ENCODE measurements at places on chromosomes 13 and 19.

DNA sequence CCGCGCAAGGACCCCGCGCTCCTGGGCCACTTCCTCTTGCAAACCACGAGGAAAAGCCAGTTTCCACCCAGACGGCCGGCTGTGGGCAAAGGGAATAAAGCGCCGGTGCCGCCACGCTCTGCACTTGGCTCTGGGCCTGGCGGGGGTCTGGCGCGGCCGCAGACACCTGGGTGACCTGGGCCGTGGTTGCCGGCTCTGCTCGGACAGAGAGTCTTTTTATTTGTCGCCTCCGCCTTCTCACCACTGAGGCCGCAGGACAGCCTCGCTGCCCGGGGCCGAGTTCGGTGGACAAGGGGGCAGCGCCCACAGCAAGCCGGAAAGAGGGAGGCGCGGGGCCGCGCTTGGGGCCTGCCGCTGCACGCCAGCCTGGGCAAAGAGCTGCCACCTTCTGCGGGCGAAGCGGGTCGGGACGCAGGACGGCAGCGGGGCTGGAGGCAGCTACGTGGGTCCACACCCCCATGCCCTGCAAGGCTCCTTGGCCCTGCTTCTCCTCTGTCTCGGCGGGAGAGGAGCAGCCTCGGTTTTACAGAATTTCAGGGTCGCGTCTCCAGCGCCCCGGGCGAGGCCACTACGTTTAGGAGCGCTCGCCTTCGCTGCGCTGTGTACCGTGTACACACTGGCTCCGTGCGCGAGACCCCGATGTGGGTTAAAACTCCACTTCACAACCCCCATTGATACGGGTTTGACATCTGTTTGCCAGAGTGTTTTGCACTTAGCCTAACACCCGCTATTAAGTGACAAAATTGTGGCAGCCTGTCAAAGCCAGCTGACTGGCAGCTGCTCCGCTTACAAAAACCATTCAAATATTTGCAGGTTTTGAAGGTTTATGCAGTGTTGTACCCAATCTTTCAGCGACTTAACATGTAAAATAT lies 13.0 kb upstream of the SOX1 start:
- DNase-seq: no peak

DNA sequence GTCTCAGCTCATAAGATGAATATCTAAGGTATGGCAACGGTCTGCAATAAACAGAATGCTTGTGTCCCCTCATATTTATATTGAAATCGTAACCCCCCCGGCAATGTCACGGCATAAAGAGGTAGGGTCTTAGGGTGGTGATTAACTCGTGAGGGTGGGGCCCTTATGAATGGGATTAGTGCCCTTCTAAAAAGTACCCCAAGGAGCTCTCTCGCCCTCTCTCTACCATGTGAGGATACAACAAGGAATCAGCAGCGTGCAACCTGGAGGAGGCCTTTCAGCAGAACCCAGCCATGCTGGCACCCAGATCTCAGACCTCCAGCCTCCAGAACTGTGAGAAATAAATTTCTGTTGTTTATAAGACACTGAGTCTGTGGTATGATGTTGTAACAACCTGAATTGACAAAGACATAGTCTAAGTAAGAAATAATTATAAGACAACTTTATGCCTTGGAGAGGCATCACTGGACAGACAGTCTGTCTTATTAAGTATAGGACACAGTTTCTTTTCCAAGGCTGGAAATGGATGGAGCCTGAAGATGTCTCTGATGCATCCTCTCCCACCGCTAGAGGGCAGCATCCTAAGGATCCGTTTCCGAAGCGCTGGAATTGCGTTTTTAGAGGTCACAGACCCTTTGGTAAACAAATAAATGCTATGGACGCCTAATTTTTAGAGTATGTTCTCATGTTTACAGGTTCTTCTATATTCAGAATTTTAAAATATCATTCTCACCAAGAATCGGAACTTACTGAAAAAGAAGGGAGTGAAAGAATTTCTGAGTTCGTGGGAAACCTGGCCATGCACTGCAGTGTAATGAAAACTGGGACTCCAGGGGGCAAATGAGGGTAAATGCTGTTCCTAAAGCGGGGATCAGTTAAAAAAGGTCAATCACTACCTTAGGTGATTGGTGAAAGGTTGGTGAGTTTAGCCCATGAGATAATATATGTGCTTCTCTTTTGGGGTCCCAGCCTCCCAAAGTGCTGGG lies 13.3 kb upstream of the LEUTX start:
- no peak for DNase-seq

DNA sequence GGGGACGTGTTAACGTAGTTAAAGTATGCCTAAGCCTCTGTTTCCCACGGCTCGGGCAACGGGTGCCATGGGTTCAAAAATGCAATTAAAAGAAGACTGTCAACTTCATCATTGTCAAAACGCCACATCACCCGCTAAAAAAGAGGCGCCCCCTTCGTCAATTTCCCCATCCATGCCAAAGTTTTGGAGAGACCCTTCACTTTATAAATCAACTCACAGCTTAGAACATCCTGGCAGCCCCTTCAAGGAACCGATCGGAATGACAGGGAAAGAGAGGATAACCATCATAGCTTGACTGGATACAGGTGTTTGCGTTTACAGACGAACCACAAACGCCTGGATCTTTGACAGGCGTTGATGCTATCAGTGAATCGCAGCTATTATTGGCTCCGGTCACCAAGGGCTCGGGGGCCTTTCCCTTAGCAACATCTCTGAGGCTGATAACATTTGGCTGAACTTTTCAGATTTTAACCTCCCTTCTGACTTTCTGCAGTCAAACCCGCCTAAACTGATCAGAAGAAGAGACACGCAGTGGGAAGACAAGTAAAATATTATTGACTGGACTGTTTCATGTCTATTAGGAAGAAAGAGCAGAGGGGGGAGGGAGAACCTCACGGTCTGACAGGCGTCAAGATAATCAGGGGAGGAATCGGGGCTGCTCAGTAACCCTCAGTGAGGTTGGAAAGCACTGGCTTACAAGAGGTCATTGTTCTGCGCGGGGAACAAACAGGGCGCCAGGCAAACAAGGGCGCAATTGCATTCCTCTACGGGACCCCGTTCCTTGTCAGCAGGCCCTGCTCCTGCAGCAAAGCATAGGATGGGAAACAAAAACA lies 322.5 kb upstream of the ZNF507 start:
- DNase-seq: no peak

- DNase-seq: no peak
Measured at GRCh38 chr19:38759590-38760003, 13.7 kb downstream of the LGALS7 start.

DNA sequence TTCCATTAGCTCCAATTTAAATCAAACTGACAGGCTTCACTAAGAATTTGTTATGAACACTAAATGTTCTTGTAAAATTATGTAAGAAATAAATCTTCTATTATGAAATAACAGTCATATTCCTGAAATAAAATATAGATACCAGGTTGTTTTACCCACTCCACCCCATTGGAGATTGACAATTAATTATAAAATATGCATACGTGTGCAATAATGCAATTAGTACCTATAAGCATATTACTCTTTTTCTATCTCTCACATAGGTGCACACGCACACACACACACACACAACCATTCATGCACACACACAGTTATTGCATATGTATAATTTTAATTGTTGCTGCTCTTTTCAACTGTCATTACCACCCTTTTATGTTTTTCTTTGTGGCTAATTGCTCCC lies 395.7 kb downstream of the SLITRK5 start:
- no peak for DNase-seq

DNA sequence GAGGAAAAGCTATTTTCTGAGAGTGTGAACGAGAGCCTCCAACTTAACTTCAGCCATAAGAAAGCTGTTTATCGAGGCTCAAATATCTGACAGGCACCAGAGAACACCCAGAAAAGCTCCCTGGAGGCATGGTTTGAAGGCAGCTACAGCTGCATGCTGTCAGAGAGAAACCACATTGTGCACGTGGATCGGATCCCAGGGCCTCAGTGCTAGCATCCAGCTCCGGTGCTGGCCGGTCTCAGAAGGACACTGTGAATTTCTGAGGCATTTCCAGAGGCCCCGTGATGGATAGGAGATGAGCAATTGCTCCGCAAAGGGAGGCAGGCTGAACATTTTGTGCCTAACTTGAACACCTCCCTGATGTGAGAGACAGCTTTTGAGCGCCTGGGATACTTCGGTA lies 315.7 kb downstream of the FGF9 start:
- DNase-seq: no peak

- DNase-seq: no peak
Measured at GRCh38 chr13:77372275-77372674, 45.4 kb upstream of the MYCBP2 start.

- no peak for DNase-seq
Measured at GRCh38 chr13:68522184-68522583, 1292.0 kb upstream of the PCDH9 start.

DNA sequence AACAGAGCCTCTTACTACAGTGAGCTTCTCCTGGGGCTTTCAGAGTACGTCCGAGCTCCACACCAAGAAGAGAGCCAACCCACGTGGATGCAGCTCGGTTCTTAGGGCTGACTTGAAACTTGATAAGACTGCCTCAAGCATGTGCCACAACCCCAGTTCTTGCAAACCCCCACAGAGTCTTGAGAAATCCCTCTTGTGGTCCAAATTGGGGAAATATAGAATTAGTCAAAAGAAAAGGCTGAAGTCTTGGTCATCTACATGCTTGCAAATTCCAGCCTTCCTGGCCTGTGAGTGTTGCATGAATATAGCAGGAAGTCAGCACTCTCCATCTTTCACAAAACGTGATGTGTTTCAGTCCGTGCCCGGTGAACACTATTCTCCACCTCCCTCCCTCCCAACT lies 95.2 kb downstream of the GGACT start:
- DNase-seq: no peak

DNA sequence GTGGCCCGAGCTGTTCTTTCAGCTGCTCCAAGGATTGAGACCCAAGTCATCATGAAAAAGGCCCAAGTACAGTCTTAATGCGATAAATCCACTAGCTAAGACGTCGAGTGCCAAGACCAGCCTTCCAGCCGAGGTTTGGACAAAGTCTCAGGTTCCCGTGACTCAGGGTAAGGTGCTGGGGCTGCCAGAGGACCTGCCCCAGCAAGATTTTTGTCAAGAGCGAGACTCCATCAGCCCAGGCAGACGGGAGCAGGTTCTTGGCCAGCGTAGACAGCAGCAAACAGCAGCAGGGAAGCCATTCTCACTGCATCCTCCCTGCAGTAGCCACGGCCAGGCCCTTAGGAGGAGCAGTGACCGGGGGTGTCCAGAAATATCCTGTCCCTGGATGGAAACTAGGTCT lies 3.4 kb downstream of the FEM1A start:
- DNase-seq: no peak

DNA sequence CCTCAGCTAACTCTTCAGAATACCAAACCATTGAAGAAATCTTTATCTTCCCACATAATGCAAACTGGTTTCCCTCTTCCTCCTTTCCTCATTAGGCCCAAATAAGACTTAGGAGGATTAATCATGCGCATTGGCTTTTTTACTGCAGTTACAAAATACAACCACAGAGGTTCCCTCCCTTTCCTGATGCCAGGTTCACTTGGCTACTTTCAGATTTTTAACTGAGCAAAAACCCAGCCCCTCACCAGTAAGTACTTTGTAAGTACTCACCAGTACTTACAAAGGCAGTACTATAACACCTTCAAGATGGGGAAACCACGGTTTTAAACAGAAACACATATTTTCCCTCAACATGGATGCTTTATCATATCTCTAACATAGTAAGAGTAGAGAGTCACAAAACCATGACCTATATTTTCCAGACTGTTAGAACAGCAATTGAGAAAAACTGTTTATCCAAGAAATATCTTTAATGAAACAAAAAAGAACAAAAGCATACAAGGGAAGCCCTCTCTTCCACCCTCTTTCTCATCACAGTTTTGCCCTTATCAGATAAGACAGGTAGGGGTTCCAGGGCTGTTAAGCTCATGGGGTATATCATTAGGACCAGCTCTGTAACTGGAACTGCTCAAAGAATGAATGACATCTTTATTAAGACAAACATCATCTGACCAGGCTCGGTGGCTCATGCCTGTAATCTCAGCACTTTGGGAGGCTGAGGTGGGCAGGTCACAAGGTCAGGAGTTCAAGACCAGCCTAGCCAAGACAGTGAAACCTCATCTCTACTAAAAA lies 12.7 kb downstream of the FOXO1 start:
- no peak for DNase-seq

- DNase-seq: peak; percentile 17
Measured at GRCh38 chr19:35468637-35469036, 20.6 kb downstream of the FFAR2 start.

DNA sequence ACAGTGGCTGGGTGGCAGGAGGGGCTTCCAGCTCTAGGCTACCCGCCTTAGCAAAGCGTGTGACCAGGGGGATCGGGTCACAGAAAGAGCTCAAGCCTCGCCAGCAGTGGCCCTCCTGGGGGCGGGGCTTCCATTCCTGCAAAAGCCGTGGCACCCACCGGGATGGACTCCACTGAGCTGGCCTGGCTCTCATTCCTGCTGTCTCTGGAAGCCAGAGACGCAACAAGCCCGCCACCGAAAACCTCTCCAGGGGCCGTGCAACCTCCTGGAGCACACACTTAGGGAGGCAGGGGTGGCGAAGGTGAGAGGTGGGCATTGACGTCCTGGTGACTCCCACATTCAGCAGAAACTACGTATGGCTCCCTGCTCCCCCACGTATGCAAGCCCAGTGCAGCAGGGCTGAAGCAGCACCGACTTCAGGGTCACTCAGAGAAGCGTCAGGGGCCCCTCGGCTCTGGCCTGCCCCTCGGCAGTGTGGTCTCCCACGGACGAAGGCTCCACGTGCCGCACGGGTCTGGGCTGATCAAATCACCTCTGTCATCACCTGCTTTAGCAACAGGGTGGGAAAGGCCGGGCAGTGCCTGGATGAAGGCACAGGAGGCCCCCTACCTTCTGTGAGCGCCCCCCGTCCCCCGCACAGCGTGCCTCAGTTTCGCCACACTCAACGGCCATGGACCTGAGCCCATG lies 3.1 kb downstream of the C19orf25 start:
- no peak for DNase-seq

- DNase-seq: no peak
Measured at GRCh38 chr13:99962242-99962641, 9.3 kb downstream of the ZIC5 start.

GRCh38 chr19:29886586-29886985 lies 55.5 kb upstream of the URI1 start:
- DNase-seq: no peak

- DNase-seq: no peak
Measured at GRCh38 chr19:3969435-3970312, 1.2 kb downstream of the DAPK3 start.

GRCh38 chr13:106513025-106513983 lies 22.2 kb downstream of the EFNB2 start:
- no peak for DNase-seq

DNA sequence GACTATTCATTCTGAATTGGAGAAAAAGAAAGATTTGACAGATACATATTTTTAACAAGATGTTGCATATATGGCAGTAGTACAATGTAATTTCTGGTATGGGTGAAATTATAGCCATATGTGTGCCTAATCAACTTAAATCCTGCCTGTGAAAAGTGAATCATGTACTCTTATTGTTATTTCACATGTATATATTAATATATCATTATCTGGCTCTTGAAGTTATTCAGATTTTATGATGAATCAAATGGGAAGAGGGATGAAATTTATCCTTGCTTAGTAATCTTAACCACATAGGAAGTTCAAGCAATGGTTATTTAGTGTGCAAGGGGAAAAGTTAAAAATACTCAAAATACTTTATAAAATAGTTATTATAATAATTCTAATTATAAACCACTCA lies 80.5 kb downstream of the GPC6 start:
- no peak for DNase-seq

Data from stimulated activated CD8-positive, alpha-beta memory T cell treated with anti-CD3 and anti-CD28 coated beads, Interleukin-7, amount 100 ng/mL, for 1 hour (primary cell).